ENCODE measurements at places on chromosomes 11 and 22.

DNA sequence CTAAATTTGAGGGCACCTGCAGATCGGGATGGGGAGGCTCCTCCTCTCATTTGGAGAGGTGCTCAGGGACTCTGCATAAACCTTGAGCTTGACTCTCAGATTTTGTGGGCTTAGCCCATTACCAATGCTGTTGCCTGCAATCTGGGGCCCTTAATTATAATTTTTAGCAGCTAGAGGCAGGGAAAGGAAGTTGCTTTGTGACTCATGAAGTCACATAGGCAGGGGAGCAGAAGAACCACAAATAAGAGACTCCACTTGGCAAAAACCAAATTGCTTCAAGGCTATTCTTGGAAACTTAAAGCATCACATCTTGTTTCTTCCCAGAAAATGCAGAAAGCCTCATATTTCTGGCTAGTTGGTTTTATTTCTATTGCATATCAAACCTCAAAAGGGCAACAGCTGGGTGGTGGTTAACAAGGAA is 46.9 kb downstream of the MICAL2 start:
- DNase-seq = no peak

GRCh38 chr11:8384199-8384821 is 120.6 kb upstream of the LMO1 start:
- no peak for DNase-seq

GRCh38 chr11:82507288-82507687 is 226.4 kb downstream of the FAM181B start:
- no peak for DNase-seq

DNA sequence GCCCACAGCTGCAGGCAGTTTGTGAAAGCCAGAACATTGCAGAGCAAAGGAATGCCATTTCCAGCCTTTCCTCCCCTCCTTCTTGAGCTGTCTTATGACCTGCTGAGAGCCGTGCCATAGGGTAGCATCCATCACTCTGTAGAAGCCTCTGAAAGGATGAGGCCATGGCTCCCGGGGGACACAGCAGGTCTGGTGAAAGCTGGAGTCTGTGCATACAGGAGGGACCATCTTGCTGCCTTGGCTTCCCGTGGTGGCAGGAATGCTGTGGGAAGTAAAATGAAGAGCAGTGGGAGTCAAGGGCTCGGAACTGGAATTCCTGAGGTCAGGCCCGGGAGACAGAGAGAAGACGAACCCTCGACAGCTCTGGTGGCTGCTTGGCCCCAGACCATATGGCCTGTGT is 30.9 kb downstream of the ANO1 start:
- DNase-seq = no peak

- no peak for DNase-seq
Observed at GRCh38 chr11:23233075-23233474, 372.8 kb upstream of the CCDC179 start.

DNA sequence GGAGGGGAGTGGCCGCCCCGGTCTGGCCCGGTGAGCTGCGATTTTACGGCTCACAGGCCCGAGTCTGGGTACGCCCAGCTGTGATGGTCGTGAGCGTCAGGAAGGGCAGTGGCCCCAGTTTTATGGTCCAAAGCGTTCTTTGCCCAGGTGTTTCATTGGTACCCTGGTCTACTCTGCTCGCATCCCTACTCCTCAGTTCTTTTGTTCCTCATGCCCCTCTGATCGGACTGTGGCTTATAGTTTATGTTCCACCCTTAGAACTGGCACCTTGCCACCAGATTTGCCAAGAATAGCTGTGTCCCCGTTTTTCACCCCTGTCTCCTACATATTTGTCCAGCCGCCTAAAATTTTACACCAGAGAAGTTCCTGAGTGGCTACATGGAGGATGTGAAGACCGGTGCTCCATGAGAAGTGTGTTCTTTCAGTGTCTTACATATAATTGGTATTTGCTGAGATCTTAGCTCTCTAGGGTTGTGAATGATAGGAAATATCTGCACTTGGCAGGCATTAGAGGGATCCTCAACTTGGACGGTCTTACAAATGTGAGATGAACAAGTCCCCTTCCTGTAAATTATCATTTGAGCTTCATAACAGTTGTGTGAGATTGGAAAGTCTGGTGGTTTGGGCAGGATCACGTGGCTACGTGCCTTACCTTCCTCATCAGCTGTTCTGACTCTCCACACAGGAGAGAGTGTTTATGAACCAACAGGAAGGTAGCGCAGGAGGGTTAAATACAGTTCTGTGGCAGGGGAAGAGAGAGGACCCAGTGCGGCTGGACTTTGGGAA is 1.1 kb downstream of the PANX1 start:
- no peak for DNase-seq

DNA sequence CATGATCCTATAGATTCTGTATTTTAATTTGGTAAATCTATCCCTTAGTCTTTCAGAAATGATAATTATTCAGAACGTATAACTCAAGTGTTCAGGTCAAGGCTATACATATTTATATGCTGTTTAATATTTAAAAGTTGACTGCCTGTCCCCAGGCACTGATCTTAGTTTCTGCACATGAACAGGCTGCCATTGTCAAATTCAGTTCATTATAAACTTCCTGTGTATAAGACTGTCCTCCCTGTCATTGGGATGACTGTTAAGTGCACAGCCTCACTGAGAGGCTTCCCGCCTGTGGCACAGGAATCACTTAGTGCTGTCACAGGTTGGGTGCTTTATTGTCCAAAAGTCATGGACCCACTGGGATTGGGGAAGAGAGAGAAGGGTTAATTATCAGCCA is 92.1 kb upstream of the TTC12 start:
- no peak for DNase-seq

DNA sequence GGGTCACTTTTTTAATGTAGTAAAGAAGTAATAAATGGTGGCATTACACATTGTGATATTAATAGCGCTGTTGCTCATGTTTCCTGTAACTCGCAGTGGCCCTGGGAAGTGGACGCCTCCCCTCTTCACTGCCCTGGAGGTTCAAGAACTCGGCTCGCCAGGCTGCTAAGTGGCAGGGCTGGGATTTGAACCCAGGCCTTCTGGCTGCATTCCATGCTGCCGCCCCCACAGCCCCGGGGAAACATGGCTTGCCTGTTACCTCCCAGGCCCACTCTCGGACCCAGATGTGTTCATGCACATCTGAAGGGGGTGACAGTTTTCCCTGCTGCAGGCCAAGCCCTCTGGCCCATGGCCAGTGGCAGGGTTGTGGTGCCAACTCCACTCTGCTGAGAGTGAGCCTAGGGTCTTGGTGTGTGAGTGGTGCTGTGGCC is 25.0 kb upstream of the MGAT3 start:
- no peak for DNase-seq

DNA sequence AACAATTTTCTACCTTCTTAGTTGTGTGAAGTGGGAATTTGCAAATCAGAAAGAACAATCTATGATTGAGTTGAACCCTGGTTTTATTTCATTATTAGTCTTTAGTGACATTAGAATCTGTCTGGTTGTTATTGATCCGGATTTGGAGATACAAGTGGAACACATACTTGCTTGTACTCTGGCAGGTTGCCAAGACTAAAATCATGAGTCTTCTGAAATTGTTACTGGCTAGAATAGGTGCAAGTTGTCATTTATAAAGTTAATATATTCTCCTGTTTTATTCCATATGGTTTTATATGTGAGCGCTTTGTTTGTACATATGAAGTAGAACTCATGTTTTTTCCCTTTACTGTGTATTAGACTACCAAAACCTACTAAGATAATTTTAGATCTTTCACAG is 23.0 kb downstream of the CCDC15 start:
- DNase-seq = no peak

DNA sequence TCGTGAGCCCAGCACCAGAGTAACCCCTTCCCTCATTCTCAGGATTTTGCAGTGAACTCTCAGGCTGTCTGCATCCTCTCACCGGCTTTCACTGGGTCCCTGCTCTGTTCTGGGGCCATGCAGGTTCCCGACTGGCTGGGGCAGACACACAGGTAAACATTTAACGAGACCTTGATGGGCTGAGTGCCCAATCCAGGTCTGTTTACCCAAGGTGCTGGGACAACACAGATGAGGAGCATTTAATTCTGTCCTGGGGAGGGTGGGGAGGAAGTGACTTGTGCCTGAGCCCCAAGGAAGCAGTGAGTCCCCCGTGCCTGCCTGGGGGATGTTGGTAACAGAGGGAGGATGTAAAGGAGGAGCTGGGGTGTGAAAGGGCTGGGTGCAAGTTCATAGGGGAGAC is 4.4 kb downstream of the BIK start:
- no peak for DNase-seq

DNA sequence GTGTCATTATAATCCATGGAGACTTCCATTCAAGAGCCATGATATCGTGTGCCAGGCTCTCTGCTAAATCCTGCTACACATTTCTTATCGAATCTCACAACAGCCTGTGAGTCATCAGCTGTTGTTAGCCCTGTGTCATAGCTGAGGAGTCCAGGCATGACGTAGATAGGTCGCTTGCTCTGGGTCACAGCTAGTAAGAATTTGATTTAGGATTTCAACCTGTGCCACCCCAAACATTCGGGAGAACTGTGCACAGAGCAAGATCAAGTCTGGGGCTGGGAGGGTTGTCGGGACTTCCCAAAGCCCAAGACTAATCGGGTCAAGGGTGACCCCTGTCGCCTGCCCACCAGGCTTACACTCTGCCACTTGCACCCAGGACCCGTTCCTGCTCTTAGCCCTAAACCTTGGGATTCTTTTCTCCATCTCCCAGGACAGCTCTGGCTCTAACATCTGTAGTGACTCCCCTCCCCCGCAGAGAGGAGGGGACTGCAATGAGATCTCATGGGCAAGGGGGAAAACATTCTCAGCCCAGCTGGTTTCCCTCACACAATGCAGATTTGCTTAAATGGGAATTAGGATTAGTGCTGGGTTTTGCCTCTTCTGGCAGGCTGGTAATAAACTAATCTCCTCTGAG is 34.3 kb downstream of the TSPAN18 start:
- DNase-seq = no peak

DNA sequence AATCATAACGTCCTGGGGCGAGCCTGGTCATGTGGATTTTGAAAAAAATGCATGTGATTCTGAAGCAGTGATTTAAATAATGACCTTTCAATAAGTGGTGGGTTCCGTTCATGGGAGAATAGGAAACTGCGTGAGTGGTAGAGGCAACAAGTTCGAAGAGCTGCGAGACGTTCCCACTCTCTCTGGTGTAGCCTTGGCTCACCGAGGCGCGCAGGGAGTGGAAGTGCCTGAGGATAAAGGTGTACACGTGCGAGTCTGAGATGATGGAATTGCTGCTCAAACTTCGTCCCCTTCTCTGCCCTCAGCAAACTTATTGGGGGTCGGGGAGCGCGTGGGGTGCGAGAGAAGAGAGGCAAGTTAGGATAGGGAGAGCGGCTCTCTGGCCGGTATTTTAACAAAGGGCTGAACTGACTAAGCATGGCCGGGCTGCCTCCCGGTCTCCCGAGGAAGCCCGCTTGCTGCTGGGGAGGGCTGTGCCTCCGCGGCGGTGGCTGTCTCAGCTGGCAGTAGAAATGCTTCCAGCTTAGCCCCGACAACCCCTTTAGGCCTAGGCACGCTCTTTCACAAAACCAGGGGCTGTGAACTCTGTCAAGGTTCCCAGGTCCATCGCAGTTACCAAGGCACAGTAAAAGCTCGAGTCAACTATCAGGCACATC is 875 bp upstream of the STT3A start:
- no peak for DNase-seq

DNA sequence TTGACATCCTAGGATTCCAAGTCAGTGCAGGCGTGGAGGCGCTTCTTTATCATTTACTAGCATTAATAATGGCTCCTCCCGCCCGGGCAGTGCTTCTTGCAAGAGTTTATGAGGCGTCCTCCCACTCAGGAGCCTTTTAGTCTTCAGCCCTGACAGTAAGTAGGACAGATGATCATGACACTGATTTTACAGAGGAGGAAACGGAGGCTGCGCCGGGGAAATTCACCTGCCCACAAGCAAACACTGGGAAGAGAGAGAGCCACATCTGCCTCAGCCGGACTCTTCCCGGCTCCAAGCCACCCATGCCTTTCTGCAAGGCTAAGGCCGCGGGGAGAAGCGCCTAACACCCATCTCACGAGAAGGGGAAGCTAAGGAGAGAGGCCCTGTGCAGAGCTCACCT is 35.9 kb downstream of the KIAA0930 start:
- no peak for DNase-seq

DNA sequence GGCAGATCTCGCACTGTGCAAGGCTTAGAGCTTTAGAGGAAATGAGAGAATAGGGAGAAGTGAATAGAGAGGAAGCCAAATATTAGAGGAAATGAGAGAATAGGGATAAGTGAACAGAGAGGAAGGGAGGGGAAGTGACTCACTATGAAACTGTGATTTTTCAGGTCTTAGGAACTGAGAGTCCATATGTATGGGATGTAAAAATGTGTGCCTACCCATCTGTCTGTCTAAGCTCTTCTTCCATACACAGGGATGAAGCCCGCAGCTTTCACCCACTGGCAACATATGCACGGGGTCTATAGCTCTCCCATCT is 6.4 kb upstream of the CCDC86 start:
- no peak for DNase-seq

- DNase-seq = no peak
Observed at GRCh38 chr11:68065841-68066240, 27.0 kb downstream of the TCIRG1 start.

Measured in stimulated activated CD8-positive, alpha-beta memory T cell treated with anti-CD3 and anti-CD28 coated beads, Interleukin-4, amount 100 ng/mL, for 1 hour (primary cell).